ENCODE measurements at places on chromosomes 3 and 15.

- DNase-seq, result no peak
Observed at GRCh38 chr3:46989146-46989810, 9.8 kb downstream of the NBEAL2 start.

GRCh38 chr3:188518835-188519452, 365.0 kb downstream of the LPP start:
- no peak for DNase-seq

DNA sequence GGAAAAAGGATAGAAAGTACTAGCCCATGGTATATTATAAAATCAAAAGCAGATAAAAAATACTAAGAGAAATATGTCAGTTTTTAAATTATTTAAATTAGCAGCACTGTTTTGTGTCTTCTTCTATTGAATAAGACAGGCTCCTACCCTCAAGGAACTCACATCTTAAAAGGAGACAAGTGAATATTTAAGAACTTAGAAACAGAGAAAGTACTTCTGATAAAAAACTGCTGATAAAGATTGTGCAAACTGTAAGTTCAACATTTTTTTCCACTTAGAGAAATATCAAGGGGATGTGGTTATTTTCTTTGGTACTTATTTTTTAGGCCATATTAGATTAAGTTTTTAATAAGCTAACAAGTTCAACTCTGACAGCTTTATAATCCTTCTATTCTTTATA, 3.0 kb upstream of the ANKRD28 start:
- DNase-seq, result no peak

- DNase-seq, result no peak
Observed at GRCh38 chr15:35078221-35078915, 6.7 kb downstream of the NANOGP8 start.

- no peak for DNase-seq
Observed at GRCh38 chr3:173153631-173154030, 12.6 kb upstream of the SPATA16 start.

GRCh38 chr15:64131547-64131946, 20.0 kb upstream of the SNX22 start:
- no peak for DNase-seq

GRCh38 chr15:67458331-67459029, 62.5 kb upstream of the C15orf61 start:
- no peak for DNase-seq

- no peak for DNase-seq
Observed at GRCh38 chr3:151315136-151315535, 1.5 kb downstream of the GPR87 start.

- DNase-seq, result no peak
Observed at GRCh38 chr3:10983219-10983916, 9.2 kb upstream of the SLC6A1 start.

- no peak for DNase-seq
Observed at GRCh38 chr3:37032961-37033360, 39.6 kb downstream of the MLH1 start.

DNA sequence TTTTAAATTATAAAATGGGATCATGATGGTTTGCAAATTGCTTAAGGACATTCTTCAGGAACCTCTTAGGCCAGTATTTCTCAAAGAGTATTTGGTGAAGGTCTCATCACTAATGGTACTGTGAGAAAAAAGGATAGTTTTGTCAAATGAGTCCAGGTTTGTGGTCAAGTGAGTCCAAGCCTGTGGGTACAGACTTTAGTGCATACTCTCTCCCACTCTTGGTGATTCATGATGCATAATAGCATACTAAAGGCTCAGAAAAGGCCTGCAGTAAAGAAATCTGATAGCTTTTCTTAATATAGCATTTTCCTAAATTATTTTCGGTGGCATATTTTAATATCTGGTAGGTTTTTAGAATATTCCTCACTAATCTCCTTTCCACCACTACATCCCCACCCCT, 20.0 kb downstream of the BOC start:
- no peak for DNase-seq

DNA sequence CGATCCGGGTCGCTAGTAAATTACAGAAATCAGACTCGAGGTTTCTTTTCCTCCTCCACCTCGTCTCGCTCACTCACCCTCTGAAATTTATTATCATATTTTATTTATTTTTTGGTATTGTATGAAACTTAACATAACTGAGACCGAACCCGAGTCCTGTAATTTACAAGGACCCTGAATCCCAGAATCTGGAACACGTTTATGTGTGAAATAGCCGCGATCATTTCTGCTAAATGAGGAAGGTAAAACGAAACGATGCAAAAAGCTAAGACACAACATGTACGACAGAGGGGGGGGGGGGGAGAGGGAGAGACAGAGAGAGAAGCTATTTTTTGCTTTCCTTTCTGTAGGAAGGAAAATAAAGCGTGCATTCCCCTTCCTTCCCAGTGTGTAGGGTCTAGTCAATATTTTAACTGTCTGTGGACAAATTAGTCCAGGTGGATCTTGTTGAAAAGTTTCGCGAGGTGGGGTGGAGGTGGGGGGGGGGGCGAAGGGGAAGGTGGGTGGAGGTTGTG, 1.6 kb downstream of the BBX start:
- no peak for DNase-seq

DNA sequence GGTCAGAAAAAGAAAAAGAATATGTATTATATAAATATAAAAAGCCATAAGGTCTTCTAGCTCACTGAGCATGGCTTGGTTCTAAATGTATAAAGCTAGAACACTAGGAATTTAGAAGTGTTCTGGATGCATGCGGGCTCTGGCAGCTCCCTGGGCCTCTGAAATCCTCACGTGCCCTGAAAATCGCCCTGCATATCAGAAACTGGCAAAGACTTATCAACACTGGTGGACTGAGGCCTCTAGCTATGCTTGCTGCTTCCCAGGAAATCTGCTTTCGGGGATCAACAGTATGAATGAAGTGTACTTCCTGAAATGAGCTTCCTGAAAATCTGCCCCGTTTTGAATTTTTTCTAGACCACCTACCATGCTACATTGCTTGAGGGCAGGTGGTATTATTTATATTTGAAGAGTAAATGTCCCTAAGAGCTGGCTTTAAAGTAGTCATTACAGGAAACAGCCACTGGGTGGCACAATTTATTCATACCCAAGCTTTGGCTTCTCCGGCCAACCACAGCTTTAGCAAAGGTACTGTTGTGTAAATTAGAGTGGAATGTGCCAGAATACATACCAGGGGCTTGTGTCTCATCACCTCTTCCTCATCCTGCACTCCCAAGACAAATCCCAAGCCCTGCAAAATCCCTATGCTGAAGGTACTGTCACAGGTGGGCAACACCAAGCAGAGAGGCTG, 17.7 kb downstream of the CRTAP start:
- DNase-seq, result no peak

- no peak for DNase-seq
Observed at GRCh38 chr3:102905811-102906210, 471.0 kb downstream of the ZPLD1 start.

DNA sequence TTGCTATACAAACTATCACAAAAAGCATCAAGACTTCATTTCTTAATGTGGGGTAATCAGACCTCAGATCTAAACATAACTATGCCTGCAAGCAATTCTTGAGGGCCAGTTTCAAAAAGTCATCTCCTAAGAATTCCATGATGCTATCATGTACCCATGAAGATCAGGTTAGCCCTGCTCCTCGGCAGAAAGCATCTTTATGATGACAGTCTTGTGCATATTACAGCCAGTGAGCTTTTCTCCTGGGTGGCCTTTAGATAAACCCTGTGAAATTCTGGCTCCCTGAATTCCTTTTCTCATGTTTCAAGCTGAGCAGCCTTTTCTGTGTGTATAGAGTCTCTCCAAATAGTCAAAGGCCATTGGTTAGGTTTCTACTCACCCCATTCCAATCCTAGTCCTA, 201.9 kb upstream of the MCTP2 start:
- no peak for DNase-seq

DNA sequence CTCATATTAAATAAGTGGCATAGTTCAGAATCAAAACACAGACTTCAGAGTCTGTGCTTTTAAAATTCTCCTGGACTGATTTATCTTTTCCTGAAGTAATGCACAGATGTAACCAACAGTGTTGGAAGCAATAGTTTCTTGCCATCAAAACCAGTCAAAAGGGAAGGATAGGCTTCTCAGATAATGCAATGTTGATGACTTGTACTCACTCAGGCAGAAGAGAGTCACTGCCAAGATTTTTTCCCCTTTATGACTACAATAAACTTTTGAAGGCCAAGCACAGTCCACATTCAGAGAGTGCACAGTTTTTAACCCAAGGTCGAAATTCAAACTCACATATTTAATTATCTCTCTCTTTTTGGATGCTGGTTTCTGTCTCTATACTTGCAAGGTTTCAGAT, 305.0 kb upstream of the SGO1 start:
- DNase-seq, result no peak

- DNase-seq, result no peak
Observed at GRCh38 chr3:190360228-190360627, 27.7 kb upstream of the CLDN16 start.

DNA sequence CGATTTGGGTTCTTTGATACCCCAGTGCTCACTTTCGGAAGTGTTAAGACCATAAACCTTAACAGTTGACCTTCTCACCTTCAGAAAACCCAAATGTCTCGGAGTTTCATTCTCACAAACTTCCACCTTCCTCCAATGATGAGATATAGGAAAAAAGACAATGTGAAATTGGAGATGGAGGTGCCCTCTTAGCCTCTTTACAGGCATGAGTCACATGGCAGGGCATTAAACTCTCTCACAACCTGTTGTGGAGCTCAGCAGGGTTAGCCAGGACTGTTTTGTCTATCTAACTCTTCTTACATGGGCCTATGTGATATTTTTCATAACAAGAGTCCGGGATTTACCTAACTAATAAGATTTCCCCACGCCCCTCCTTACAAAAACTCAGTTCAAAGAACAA, 10.7 kb downstream of the AGTR1 start:
- DNase-seq, result no peak

GRCh38 chr3:140630866-140631265, 47.0 kb upstream of the TRIM42 start:
- DNase-seq, result no peak

- DNase-seq, result no peak
Observed at GRCh38 chr3:70740071-70740470, 427.6 kb upstream of the MDFIC2 start.

DNA sequence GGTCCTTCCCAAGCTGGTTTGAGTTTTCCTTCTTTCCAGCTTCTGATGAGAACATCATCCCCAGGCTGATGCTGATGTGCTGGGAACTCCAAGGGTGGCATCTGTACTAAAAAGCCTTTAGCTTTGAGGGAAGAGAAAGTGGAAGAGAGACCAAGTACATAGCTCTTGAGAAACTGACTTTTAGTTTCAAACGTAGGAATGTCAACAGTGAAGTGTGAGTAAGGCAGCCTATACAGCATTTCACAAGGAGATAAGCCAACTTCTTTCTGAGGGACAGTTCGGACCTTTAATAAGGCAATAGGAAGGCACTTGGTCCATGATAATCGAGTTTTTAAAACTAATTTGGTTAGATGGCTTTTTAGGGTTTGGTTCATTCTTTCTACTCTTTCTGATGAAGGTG, 53.7 kb downstream of the DLG1 start:
- DNase-seq, result no peak

DNA sequence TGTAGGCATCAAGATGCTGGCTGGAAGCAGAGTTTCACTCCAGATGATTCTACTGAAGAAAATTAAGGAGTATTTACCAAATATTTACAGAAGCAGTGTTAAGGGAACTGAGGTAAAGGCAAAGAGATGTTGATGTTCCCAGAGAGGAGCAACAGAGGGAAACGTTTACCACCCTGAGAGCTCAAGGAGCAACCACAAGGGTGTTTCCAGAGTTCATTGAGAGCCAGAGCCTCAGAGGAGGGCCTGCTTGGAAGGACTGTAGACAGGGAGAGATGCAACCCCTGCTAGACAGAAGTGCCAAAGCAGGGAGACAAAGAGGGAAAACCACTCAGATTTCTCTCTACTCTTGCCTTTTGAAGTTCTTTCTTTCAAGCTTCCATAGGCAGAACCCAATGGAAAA, 474.5 kb downstream of the RBMS3 start:
- DNase-seq, result no peak

DNA sequence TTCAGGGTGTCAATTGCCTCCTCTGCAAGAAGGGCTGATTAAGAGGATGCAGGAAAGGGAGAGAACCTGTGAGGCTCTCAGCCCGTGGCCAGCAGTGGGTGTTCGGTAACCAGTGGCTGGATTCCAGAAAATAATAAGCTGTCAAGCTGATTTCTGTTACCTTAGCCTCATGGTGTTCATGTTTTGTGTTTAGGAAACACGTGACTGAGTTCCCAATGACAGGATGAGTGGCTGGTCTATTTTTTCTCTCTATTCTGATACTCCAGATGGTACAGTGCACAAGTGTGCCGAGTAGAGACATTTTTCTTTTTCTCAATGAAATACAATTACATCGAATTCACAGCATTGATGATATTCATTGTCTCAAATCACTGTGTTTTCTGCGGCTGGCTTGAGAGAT, 43.6 kb downstream of the EDEM1 start:
- DNase-seq, result no peak

DNA sequence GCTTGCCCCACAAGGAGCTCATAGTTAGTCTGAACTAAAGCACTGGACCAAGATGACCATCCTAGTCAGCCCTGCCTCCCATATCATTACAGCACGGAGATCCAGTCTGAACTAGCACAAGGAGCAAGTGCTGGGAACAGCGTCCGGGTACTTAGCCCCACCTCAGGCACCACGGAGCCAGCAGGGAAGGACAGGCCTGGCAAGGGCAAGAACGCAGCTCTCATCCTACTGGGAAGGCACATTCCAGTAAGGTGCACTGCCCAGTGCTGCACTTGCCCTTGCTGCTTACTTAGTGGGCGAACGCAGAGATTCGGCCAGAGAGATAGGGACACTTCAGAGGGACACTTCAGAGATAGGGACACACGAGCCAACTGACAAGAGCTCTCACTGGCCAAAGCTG, 27.6 kb downstream of the SEC61A1 start:
- no peak for DNase-seq

GRCh38 chr3:175573226-175573625, 714.1 kb downstream of the NAALADL2 start:
- no peak for DNase-seq

All from urinary bladder (tissue), 4 donors.